Sigmoid colon (tissue), 7 donors: ENCODE measurements at places on chromosomes 4 and X. TPM values are rescaled to one million over a fixed set of nuclear protein-coding genes. Genes with fewer than 3 reads are reported as not detected.

The DUSP21 gene
- not detected for polyA plus RNA-seq

The ADH6 gene
- polyA plus RNA-seq, result 8.4 TPM

The KLHL34 gene
- polyA plus RNA-seq, result 1.2 TPM

The RGS12 gene
- polyA plus RNA-seq, result 3.0 TPM

The UNC5C gene
- 1.4 TPM for polyA plus RNA-seq

The MAD2L1 gene
- 28.7 TPM for polyA plus RNA-seq

The FRAS1 gene
- under 0.01 TPM for polyA plus RNA-seq

The DNAAF6 gene
- not detected for polyA plus RNA-seq

The ANXA3 gene
- 48.0 TPM for polyA plus RNA-seq

The LUZP4 gene
- polyA plus RNA-seq, result not detected

The BRS3 gene
- not detected for polyA plus RNA-seq
